NCI-H187 (cell line): ENCODE measurements at places on chromosomes 5 and 9.

GRCh38 chr5:103463261-103463660 lies 99.3 kb downstream of the NUDT12 start:
- no peak for DNase-seq

DNA sequence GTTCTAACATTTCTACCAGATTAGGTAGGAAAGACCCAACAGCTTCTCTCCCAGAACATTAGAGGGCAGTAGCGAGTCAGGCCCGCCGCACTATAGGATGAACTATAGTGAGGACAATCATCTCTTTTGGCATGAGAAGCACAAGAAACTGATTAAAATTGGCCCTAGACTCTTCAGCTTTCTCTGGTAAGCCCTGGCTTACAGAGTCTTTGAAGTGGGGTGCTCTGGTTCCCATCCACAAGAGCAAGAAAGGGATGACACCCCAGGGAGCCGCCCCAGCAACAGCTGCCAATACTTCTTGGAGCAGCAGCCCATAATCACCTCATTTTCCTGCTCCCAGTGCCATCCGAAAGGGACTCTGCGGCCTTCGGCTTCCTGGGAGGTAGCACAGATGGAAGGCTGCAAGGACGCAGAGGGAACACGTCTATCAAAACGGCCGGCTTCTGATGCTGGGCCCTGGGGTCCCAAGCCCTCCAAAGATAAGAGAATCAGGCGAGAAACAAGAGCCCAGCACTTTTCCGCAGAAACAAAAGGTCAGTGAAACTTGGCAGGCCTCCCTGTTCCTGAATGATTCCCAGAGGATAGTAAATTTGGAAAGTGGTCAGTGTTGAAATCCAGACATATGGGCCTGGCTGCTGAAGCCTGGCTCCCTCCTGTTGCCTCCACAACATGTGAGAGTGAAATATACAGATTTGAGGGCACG lies 69.3 kb downstream of the HSD17B3 start:
- no peak for DNase-seq

DNA sequence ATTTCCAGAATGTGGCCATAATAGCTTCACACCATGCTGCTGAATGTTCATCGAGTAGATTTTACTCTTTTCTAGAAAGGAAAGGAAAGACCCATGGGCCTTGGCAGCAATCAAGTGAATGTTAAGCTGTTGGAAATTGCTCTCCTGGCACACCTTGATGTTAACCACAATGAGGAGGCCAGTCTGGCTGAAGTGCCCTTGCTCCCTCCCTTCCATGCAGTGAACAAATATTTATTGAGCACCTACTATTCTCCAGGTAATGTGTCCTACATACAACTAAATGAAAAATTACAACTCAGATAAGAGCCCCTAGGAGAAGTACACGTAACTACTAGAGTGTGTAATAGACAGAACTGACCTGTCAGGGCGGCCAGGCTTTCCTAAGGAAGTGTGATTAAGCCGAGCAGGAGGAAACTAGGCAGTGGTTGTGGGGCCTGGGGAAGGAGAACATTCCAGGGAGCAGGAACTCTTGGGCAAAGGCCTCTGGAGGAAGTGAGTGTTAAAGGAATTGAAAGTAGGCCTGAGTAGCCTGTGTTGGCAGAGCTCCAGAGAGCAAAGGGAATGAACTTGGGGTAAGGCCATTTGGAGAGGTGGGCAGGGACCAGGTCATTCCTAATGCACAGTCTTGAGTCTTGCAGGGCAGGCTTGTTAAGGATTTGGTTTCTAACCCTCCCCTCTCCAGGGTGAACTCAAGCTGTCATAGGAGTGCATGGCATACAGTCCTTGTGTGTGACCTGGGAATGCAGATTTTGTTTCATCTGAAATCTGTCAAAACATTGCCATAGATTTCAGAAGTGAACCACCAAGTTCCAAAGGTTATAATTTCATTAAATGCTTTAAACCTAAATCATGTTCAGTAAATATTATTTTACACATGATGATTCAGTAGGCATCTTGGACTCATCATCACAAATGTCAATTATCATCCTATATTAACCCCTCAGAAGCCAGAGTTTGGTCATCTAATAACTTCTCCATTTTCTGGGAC lies 9.0 kb upstream of the ZSWIM6 start:
- DNase-seq, result no peak

- DNase-seq, result no peak
Measured at GRCh38 chr5:10655972-10656830, 92.3 kb downstream of the ANKRD33B start.

DNA sequence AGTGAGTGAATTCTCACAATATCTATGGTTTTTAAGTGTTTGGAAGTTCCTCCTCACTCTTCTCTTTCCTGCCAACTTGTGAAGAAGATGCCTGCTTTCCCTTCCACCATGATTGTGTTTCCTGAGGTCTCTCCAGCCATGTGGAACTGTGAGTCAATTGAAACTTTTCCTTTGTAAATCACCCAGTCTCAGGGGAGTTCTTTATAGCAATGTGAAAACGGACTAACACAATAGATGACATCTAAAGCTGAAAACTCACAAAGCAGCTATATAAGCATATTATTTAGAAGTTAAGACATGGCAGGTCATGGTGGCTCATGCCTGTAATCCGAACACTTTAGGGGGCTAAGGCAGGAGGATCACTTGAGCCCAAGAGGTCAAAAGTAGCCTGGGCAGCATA lies 130.2 kb downstream of the ARRDC3 start:
- DNase-seq, result no peak

DNA sequence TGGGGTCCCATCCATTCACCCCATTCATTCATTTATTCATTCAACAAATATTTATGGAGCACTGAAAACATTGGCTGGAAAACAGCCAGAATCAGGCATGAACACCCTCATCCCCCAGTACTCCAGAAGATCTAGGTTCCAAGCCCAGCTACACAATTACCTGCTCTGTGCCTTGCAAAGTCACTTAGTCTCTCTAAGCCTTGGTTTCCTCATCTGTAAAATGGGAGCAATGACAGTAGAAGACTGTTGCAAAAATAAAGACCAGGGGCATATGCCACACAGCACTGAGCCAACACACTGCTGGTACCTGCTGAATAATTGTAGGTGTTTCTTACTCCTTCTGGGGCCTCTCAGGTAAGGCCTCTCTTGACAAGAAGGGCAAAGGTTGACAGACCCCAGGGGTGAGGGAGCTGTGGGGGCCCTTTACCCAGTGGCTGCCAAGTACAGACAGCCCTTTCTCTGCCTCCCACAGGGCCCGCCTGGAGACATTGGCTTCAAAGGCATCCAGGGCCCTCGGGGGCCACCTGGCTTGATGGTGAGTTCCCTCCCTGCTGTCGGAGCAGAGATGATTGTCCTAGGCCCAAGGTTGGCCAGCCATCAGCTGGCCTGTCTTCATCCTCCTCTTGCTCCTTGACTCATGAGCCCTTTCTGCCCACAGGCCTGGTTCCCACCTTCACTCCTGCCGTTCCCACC lies 22.6 kb upstream of the ORM1 start:
- DNase-seq, result no peak

DNA sequence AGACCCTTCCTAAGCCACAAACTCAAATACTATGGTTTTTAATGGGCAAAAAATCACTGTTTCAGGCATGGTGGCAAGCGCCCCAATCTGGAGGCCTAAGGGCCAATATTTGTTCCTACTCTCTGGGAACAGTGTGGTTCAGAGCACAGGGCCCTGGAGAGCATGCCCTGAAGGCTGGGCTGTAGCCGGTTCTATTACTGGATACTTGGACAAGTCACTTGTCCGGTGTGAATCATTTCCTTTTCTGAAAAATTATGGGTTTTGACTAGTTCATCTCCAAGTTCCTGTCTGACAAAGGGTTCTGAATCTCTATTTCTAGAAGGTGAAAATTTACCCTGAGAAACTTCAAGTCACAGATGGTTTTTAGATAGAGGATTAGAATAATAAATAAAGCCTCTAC lies 75.0 kb downstream of the OTULIN start:
- DNase-seq, result no peak

- DNase-seq, result no peak
Measured at GRCh38 chr5:176181271-176181855, 56.9 kb upstream of the SIMC1 start.

DNA sequence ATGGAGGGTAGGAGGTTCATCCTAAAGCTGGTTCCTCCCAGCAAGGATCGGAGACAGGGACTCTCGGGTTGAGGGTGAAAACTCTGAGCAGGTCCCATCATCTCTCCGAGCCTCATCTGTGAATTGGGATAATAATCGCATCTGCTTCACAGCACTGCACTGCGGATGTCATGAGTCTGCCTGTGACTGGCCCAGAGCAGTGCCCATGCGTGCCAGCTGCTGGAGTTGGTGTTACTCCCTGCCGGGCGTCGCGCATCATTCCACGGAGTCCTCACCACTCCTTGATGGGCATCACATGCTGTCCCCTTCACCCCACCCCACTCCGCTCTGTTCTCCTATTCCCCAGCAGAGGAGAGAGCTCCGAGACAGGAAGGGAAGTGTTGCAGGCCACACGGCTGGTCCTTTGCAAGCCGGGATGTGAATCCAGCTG lies 35.1 kb upstream of the ORM1 start:
- no peak for DNase-seq

DNA sequence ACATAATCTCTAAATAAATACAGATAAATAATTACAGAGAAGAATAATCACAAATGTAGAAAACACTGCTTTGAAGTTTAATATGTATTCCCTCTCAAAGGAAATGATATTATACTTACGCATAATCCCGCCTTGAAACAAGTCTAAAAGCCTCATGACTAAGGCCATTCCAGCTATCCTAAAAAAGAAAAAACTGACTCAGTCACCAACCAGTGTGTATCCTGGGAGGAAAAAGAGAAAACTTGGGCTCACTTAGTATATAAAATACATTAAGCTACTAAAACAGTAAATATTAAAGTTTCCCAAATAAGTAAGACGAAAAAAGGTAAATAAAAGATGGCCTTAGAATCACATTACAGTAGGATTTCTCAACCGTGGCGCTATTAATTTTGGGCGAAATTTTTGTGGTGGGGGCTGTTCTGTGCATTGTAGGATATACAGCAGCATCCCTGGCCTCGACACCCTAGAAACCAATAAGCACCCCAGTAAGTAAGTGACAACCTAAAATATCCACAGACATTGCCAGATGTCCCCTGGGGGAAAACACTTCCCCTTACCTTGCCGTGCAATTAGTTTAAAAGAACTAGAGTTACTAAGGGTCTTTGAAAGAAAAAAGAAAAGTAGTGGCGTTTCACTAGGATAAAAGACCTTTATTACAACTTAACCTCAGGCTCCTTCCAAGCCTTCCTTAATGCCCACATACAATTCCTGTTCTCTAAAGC lies 1.1 kb downstream of the HSPA9 start:
- DNase-seq, result no peak

GRCh38 chr5:98962587-98962986 lies 33.8 kb upstream of the CHD1 start:
- no peak for DNase-seq

DNA sequence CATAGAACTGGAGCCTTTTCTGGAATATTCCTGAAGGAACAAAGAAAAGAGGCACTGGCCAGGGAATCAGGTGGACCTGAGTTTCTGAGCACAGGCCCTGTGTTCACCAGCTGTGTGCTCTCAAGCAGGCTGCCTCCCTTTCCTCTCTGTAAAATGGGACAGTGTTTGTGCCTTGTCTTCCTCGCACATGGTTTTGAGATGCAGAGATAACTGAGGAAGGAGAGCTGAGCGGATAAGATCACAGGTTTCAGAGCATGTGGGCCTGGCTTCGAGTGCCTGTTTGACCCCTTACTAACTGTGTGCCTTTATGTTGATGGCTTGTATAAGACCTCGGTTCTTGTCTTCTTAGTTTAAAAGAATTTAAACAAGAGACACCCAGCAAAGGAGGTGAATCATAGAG lies 46.2 kb upstream of the HAND1 start:
- DNase-seq, result no peak

- DNase-seq, result no peak
Measured at GRCh38 chr9:32378993-32379729, 5.3 kb upstream of the ACO1 start.

- no peak for DNase-seq
Measured at GRCh38 chr9:14775917-14776316, 53.4 kb upstream of the CER1 start.

- no peak for DNase-seq
Measured at GRCh38 chr9:136791516-136792276, 552 bp downstream of the TMEM141 start.

GRCh38 chr9:75891771-75892215 lies 1.3 kb downstream of the PCSK5 start:
- no peak for DNase-seq

DNA sequence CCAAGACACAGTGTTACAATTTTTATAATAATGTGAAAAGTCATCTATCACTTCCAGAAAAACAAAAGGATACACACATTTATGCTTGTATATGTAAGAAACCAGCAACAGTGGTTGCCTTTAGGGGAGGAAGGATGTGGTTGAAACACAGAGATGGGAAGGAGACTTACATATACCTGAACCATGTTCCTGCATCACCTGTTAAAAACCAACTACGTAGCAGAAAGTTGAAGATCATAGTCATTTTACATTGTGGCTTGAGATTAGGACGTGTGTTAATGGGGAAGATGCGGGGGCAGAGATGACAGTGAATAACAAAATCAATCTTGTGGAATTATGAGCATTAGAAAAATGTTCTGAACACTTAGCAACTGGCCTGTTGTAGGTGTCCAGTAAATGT lies 307.3 kb downstream of the MLLT3 start:
- no peak for DNase-seq

GRCh38 chr5:169161022-169161680 lies 139.8 kb downstream of the SLIT3 start:
- no peak for DNase-seq

- no peak for DNase-seq
Measured at GRCh38 chr9:96478829-96479371, 28.9 kb downstream of the HABP4 start.

GRCh38 chr9:104304925-104305324 lies 199.1 kb upstream of the OR13F1 start:
- DNase-seq, result no peak

DNA sequence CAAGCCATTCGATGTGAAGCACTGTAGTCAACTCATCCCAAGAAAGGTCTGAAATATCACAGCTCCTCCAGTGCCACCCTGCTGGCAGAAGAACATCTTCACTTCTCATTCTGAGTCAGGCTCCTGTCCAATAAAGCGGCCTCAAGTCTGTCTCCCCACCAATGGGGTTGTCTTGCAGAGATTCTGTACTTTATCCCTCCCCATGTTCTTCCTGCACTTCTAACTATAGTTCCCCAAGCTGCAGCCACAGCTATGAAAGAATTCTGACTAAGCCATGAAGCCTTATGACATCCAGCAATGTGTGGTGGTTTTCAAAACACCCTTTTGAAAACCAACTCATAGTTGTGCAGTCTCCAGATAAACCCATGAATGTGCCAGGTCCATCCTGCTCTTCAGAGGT lies 6.8 kb downstream of the MACROH2A1 start:
- no peak for DNase-seq

GRCh38 chr5:178469975-178470759 lies 120.0 kb downstream of the COL23A1 start:
- DNase-seq, result no peak

DNA sequence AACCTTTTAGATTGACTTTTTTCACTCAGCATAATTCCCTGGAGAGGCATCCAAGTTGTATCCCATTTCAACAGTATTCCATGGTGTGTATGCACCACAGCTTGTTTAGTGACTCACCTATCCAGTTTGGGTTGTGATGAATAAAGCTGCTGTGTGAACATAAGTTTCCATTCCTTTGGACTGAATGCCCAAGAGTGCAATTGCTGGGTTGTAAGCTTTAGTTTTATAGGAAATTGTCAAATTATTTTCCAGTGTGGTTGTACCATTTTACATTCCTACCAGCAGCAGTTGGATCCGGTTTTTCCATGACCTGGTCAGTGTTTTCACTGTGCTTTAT lies 60.9 kb upstream of the TMED7 start:
- DNase-seq, result no peak
